ENCODE measurements at places on chromosomes 6 and 20.

GRCh38 chr20:15618110-15618509 is 955.1 kb downstream of the KIF16B start:
- no peak for DNase-seq

- DNase-seq: no peak
Observed at GRCh38 chr6:53018446-53018845, 23.4 kb upstream of the GSTA4 start.

GRCh38 chr6:167472148-167472547 is 147.3 kb downstream of the TTLL2 start:
- DNase-seq: no peak

DNA sequence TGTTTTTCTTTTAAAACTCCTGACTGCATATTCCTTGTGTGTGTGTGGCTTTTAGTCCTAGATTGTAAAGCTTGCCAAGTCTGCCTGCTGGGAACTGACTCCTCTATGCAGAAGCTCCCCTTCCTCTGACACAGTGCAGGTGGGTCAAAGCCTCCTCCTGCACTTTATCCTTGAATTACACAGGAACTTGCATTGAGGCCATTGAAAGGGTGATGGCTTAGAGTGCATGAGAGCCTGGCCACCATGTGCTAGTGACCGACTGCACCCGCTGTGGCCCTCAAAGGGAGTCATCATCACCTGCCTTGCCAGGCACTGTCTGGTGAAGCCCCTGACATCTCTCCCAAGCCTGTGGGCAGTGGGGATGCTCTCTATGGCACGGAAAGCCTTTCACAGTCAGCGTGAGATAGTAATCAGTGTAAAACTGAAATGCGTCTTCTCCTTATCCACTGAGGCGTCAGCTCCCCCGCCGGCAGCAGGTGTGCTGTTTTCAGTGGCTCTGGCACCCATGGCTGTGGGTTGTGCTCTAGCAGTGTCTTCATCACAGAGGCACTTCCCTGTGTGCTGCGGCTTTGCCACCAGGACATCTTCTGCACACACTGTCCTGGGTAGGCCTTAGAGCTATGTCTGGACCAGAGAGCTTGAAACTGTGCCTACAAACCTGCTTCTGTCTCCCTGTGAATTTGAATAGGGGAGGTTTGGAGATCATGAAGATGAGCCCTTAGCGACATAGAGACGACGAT is 87.9 kb downstream of the THBS2 start:
- DNase-seq: no peak

- DNase-seq: no peak
Observed at GRCh38 chr6:145275787-145276186, 459.5 kb downstream of the EPM2A start.

DNA sequence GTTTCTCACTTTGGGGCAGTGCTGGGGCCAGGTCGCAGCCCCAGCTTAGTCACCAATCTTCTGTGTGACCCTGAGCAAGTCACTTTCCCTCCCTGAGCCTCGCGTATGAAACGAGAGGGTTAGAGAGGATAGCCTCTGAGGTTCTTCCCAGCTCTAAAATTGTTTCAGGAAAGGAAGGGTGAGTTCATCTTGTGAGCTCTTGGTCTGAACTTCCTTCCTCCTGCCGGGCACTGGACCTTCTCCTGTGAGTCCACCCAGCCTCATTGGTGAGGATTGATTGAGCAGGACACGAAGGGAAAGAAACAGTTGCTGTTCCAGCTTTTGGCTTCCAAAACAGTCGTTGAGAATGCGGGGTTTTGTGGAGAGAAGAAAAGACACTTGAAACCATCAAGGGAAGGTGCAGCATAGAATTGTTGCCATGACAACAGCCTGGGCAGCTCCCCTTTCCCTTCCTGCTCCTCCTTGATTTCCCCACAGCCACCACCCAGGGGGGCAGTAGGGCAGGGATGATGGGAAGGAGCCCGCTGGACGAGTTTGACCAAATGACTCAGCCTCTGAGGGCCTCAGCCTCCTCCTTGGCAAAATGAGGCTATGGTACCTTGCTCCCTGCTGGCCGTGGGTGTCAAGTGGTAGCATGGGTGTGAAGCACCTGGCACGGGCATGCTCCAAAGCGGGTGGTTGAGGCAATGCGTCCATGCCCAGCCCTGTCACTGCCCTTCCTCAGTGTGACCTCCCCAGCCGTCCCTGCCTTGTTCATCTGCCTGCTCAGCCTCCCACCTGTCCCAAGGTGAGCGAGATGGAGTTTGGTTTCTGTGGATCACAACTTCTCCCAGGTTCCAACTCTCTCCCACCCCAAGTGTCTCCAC is 107.8 kb downstream of the CDC5L start:
- DNase-seq: no peak

- no peak for DNase-seq
Observed at GRCh38 chr20:37202267-37202943, 23.1 kb upstream of the MROH8 start.

GRCh38 chr6:62391358-62391757 is 105.3 kb upstream of the KHDRBS2 start:
- no peak for DNase-seq

DNA sequence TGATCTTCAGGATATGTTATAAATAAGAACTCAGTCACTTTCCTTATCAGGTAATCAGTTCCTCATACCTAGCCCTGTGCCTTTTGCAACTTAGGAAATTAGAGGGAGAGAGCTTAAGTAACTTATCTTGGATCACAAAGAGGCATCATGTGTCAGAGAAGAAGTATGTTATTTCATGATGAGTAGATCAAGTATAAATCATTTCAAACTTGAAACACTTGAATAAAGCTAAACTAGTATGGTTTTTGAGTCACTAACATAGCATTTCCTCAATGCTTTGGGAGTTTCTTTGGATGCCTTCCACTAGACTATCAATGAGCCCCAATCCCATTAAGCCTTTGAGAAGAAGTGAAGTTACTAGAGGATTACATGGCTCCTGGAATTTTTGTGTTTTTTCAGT is 102.6 kb upstream of the TNFAIP3 start:
- DNase-seq: no peak

DNA sequence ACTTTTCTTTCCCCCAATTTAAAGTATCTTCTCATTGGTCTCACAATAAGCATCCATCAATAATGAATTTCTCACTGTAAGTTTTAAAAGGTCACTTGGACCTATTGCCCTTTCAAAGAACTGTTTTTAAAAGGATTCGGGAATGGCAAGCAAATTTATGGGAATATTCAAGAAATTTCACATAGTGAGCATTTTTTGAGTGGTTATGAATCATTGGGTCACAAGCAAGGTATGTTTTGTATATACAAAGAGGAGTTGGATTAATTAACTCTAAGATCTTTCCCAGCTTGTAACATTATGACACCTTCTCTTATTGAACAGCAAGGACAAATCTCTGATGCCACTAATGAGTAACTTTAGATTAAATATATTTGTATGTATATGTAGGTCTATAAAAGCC is 165.0 kb downstream of the MOXD1 start:
- DNase-seq: no peak

- DNase-seq: no peak
Observed at GRCh38 chr6:129124347-129124746, 241.4 kb downstream of the LAMA2 start.

DNA sequence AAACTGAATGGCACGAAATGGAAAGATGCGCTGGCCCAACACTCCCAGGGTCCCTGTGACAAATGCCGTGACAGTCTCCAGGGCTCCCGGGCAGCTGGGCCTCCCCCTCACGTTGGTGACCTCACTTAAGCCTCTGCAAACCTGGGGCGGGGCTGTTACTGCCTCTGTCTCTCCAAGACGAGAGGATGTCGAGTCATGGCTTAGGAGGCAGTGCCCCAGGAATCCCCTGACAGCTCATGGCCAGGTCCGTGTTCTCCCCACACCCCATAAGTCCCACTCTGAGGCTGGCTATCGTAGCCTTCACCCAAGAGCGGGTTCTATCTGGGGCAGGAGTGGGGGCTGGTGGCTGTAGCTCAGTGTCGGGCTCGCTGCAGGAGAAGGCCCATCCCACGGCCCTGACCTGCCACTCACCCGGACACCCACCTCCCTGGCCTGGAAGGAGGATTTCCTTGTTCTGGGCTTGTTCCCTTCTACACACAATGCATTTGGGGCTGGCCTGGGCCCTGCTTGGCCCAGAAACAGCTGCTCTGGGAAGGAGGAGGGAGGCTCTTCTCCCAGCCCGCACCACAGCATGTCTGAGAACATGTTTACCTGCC is 5.6 kb upstream of the RPS21 start:
- DNase-seq: no peak

DNA sequence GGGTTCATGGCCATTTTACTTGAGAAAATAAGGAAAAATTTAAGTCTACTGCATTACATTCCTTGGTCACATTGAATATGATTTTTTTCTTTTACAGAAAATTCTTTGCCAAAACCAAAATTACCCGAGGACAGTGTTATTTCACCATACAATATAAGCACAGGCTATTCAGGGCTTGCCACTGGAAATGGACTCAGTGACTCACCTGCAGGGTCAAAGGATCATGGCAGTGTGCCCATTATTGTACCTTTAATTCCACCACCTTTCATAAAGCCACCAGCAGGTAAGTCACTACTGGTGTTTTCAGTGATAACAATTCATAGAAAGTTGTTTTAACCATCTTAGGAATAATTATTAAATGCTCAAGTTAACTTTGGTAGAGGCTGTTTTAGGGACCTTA is 16.2 kb downstream of the SOBP start:
- DNase-seq: no peak

GRCh38 chr6:157368359-157369049 is 12.5 kb upstream of the ZDHHC14 start:
- no peak for DNase-seq

- no peak for DNase-seq
Observed at GRCh38 chr6:29726571-29727194, 3.4 kb downstream of the HLA-F start.

DNA sequence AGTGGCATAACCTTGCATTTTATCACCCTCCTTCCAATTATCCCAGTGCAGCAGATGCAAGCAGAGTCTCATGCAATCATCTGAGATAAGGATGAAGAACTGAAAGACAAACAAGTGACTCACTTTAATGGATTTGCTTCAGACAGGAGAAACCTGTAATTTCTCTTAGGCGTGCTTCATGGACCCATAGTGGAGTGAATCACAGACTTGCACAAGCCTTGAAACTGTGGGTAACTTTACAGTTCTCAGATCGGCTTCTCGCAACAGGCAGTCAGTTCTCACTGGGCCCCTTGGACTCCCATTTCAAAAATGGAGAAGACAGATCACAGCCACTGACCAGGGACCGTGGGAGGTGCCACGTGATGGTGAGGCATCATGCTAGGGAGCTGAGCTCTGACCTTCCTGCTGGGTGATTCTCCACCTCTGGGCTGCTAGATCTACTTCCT is at the start of gene ADGRF4:
Gene ADGRF4 (plus strand): TSS at position 239 of the 446 bp plus-strand sequence. CDS start 8,666 bp downstream, outside the sequence.
- DNase-seq: no peak

DNA sequence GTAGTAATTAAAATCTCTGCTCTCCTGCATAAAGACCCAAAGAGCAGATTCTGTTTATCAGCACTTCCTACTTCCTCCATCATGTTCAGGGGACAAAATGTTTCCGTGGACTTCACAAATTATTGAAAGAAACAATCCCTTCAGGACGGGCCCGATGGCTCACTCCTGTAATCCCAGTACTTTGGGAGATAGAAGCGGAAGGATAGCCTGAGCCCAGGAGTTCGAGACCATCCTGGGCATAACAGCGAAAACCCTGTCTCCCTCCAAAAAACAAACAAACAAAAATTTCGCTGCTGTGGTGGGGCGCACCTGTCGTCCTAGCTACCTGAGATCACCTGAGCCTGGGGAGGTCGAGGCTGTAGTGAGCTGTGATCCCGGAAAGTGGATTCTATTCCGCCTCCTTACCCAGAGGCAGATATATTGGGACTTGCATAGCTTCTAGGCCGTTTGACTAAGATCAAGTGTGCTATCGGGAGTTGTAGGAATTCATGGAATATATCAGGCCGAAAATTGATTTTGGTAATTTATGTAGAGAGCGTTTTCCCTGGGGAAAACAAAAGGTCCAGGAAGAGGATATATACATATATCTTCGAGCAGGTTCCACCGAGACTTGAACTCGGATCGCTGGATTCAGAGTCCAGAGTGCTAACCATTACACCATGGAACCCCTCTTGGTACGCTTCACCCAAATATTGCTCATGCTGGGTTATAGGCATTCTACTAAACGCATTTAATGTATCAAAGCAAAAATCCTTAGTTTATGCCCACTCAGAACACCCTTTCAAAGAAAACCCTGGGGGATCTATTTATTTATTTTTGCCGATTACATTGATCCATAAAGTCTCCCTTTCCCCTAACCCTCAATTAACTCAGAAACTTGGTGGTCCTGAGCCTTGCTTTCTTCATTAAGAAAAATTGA is 74.5 kb upstream of the ZNF184 start:
- DNase-seq: no peak

DNA sequence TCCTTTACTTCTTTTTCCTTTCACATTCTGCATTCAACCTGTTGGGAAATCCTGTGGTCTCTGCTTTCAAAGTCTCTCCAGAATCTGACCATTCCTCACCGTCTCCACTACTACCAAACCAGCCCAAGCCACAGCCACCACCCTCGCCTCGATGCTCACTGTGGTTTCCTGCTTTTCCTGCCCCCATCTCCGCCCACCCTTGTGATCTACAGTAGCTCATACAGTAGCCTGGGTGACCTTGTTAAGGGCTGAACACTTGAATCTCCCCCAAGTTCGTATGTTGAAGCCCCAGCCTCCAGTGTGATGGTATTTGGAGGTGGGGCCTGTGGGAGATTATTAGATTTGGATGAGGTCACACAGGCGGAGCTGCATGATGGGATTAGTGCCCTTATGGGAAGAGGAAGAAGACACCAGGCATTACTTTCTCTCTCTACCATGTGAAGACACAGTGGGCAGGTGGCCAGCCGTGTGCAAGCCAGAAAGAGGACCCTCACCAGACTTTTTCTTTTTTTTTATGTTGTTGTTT is 189.0 kb upstream of the UST start:
- peak; percentile 60 for DNase-seq

DNA sequence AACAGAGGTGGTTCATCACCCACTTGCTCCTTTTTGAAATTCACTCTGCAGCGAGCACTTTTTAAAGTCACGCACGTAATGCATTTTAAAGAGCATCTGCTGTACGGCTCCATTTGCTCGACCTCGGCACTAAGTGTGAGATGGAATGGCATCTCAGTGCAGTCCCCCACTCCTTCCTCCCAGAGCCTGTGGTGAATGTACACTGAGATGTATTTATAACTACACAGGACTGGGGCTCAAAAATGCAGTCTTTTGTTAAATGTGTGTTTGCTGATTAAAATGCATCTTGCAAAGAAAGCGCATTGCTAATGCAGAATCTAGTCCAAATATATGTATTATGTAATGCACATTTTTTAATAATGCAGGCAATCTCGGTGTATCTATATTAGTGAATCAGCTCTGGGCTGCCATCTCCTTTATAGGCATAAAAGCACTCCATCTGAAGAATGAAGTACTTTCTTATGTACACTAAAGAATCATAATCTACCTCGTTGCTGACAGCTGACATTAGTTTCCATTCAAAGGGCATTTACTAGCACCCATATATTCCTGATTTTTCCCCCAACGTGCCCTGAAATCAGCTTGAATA is 14.0 kb downstream of the GNAS-AS1 start:
- no peak for DNase-seq
